ENCODE measurements at places on chromosomes 1 and 21.

GRCh38 chr1:14168326-14169063, 430.0 kb upstream of the KAZN start:
- DNase-seq: no peak

GRCh38 chr1:15352128-15352957, 57.3 kb upstream of the EFHD2 start:
- DNase-seq: peak; percentile 55

GRCh38 chr1:59979666-59980065, 53.1 kb upstream of the CYP2J2 start:
- no peak for DNase-seq

DNA sequence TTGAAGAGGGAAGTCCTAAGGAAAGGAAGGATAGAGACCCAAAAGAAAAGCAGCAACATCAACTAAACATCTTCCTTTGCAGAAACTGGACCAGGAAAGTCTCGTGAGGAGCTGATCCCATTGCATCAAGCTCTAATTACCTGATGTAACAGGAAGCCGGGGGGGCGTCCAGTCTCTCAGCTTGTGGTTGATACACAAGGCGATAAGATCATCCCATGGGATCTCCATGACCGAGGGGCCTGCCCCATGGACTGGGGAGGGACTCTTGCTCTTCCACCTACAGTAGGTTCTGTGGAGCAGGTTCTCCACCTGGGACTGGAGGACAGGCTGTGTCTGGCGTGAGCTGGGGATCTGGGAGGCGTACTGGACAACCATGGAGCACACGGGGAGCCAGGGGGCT, 14.8 kb upstream of the LSS start:
- no peak for DNase-seq

GRCh38 chr1:163069655-163070277, 605 bp downstream of the RGS4 start:
- no peak for DNase-seq

- no peak for DNase-seq
These were observed 872 bp downstream of the BRINP2 start for GRCh38 chr1:177171536-177172123.

All from stimulated activated naive CD8-positive, alpha-beta T cell treated with anti-CD3 and anti-CD28 coated beads, Interleukin-15, Interleukin-2, amounts not matched to agents 100 U/mL and 50 U/mL, for 24 hours (primary cell).